ENCODE measurements at places on chromosomes 7 and 10.

DNA sequence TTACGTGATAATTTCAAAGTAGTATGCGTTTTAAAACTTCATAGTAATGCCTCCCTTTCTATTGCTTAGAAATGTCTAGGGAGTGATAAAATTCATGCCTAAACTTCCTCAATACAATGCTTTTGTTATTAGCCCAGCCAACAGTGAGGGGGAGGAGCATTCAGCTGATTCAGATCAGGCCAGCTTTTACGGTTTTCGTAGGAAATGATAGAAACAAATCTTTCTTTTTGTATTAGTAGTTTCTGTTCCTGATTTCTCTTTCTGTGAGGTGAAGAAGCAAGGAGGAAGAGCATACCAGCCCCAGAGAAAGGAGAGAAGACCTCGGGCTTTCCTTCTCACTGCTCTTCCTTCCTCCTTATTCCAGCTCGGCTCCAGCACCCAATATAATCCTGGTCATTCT lies 35.2 kb upstream of the ITPRID1 start:
- no peak for DNase-seq

GRCh38 chr7:135102372-135102771 lies 45.5 kb upstream of the TMEM140 start:
- DNase-seq = no peak

DNA sequence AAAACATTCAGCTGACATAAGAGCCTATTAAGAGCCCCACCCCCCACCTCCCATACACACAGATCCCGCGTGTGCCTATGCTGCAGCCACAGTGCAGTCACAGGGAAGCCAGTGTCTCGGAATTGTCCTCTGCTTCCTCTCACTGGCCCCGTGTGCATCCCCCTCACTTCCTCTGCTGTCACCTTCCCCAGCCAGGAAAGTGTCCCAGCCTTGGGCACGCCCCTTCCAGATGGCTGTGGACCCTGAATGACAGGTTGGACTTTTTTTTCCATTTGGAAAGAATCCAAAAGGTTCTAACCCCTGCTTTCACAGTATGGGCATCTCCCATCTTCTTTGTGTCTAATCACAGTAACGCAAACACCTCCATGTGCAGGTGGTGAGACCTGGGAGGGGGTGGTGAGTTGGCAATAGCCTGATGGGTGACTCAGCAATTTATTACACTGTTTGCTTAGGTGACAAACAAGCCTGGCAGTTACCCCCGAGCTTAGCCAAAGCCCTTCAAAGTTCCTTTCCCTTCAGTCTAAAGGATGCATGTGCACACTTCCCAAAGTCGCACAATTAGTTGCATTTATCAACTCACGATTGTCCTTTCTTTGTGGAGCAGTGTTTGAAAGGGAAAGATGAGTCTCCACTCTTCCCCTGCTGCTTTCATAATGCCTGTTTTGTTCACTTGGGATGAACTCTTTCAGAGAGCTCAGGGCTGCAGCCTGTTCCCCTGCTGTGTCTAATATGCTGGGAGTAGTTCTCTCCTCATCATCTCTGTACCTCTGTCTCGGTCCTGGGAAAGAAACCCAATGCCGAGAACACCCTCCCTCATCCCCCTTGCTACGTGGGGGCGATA lies 67.5 kb upstream of the EFCAB10 start:
- DNase-seq = no peak

DNA sequence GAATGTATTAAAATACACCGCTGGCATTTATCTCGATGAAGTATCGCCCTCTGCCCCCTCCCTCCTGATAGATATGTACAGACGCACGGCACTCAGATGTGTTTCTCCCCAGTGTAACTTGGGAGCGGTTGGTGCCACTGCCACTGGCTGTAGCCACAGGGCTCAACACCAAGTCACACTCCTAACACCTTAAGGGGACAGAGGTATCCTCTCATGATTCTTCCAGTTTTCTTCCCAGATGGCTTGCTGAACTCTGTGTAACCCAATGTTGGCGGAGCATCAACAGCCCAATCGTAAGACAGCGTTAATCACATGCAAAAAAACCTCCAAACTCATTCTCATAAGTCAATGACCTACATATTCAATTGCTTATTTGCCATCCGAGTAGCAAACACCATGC lies 35.5 kb downstream of the CTBP2 start:
- DNase-seq = no peak

- DNase-seq = no peak
Measured at GRCh38 chr7:28318101-28318762, 94.1 kb upstream of the CREB5 start.

All from HS-27A (cell line).